Suppressor macrophage treated with lipopolysaccharide for 4 hours (primary cell): ENCODE measurements at places on chromosomes 12 and 14.

GRCh38 chr14:57277062-57277461 is 8.3 kb downstream of the AP5M1 start:
- DNase-seq = no peak

DNA sequence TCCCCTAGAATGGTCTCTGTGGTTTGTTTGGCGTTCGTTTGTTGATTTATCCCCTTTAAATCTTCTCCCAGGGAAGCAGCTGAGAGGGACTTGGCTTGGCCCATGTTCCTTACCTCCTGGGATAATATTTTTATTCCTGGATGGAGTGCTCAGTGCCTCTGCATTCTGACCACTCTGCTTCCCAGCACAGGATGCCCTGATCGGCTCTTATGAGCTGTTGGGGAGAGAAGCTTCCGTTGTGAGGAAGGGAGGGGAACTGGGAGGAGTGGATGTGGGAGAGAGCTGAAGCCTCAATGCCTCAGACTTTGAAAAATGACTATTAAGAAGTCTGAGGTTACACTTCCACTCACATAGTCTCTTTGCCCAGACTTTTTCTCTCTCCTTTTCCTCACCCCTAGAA is 114.8 kb downstream of the SMOC1 start:
- no peak for DNase-seq

GRCh38 chr14:58060077-58060476 is 91.9 kb downstream of the ARMH4 start:
- DNase-seq = no peak

DNA sequence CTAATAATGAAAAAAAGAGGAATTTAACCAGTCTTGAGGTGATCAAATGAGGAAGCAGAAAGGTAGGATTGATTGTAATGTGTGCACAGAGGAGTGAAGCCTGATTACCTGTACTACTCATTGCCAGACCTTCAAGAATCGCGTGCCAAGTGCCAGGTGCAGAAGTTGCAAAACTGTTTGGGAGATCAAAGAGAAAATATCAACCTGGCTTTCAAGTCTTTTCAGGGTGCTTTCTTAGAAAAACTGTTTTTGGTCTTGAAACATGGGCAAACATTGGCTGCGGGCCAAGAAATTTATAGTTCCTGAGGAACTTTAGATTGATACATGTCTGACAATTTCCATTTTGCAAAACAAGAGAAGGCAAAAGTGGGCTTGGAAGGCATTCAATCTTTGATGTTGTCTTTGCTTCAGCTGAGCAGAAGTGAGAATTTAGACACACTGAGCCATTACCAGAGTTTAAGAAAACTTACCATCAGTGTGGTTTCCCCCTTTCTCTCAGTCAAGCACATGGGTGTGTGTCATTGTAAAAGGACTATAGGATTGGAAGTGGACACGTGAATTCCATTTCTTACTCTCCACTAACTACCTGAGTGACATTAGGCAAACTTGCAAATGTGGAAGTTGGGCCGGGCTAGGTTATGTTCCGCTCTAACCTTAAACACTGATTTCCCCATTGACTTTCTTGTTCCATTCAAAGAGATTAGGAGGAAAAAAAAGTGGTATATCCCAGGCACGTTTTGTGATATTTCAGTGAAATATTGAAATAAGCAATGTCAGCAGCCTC is 486.2 kb downstream of the DIO2 start:
- DNase-seq = no peak

DNA sequence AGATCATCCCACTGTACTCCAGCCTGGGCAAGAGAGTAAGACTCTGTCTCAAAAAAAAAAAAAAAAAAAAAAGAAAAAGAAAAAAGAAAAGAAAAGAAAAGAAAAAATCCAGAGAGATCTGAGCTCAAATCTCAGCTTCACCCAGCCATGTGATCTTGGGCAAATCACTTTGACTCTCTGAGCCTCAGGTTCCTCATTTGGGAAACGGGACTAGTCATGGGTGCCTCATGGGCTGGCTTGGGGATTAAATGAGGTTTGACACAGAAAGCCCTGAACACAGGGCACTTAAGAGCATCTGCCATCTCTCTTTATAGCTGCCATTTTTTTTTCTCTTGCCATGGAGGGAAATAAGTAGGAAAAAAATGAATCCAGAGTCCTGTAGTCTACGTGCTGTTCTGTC is 86.2 kb upstream of the MYL2 start:
- DNase-seq = peak; percentile 65

- no peak for DNase-seq
Measured at GRCh38 chr12:23862701-23863100, 86.8 kb downstream of the SOX5 start.

DNA sequence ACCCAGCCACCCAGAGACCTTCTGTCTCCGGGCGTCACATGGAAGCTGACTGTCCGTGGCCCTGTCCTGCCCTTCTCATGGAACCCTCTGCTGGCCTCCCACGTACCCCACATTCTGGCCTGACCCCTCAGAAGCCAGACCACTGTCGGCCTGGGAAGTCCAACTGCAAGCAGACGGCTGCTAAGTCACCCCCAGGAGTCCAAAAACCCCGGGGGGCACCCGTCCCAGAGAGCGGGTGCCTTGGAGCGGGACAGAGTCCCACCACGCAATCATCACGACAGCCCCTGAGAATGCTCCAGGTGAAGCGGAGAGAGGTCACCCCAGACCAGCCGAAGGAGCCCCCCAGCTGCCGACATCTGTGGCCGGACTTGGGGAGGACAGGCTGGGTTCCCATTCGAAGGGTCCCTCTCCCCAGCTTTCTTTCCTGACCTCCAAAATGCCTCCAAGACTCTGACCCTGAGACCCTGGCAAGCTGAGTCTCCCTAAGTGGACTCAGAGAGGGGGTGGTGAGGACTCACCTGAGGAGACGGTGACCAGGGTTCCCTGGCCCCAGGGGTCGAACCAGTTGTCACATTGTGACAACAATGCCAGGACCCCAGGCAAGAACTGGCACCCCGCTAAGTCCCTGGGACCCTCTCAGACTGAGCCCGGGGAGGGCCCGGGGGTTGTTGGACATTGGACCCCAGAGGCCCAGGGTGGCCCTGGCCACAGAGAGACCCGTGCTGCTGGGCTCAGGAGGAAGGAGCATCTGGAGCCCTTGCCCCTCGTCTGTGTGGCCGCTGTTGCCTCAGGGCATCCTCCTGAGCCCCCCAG is 337.1 kb downstream of the TMEM121 start:
- DNase-seq = no peak

DNA sequence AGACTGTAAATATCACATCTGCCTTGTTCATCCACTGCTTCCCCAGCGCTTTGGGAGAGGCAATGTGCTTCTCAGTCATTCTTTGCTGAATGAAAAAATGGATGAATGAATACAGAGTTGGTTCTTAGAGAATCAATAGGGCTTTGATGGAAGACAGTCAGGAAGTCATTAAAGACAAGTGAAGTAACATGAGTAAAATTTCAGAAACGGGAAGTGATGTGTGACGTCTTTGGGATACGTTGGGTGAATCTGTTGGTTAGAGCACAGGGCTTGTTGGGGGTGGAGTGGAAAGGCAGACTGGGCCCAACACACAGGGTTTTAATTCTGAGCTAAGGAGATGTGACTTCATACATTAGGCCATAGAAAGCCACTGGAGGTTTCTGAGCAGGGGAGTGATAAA is 39.0 kb upstream of the NRXN3 start:
- peak; percentile 5 for DNase-seq

- DNase-seq = no peak
Measured at GRCh38 chr14:99726538-99727095, 42.5 kb downstream of the CYP46A1 start.

GRCh38 chr12:109264095-109264942 is 44.8 kb downstream of the FOXN4 start:
- DNase-seq = peak; percentile 59

GRCh38 chr12:15979096-15980092 is 68.3 kb downstream of the DERA start:
- peak; percentile 3 for DNase-seq

GRCh38 chr14:93956514-93957332 is 19.6 kb downstream of the ASB2 start:
- DNase-seq = no peak

- DNase-seq = no peak
Measured at GRCh38 chr12:42857106-42857505, 267.6 kb upstream of the PRICKLE1 start.

DNA sequence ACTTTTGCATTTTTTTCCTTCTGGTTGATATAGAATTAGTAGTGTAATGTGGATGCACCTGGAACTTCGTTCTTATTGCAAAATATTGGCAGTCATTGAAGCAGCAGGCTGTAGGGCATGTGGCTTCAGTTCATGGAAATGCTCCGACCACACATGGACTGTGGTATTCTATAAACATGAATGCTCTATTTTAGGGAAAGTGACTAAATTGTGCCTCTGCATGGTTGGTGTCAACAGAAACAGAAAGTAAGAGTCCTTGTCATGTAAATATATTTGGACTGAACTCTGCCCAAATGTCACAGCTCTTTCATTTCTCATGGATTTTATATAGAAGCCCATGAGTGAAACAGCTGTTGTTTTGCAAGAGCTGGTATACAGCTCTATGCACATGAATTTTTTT is 917.0 kb downstream of the LRFN5 start:
- DNase-seq = peak; percentile 70

DNA sequence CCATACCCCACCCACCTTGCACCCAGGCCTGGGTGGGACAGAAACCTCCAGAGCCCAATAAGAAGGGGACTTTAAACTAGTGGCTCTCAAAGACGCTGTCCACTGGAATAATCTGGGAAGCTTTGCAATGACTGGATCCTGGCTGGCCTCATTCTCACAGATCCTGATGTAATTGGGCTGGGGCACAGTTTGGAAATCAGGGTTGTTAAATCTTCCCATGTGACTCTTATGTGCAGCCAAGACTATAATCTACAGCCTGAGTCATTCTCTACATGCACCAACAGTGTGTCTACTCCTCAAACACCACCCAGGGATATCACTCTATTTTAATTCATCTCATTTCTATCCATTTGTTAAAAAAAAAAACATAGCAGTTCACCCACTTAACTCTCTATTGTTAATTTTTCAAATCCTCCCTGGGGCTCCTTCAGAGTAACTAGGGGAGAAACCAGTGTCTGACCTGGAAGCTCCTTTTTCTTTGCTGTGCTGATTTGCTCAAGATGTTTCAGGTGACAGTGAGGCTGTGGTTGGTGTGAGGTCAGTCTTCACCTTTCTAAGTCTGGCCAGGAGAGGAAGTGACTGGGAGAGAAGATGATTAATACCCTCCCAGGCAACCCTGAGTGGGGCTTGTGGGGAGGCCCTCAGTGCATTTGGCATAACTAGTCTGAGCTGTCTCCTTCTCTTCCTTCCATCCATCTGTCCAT is 211.6 kb upstream of the SFSWAP start:
- DNase-seq = peak; percentile 24

GRCh38 chr12:71270057-71270456 is 112.3 kb upstream of the TSPAN8 start:
- no peak for DNase-seq

DNA sequence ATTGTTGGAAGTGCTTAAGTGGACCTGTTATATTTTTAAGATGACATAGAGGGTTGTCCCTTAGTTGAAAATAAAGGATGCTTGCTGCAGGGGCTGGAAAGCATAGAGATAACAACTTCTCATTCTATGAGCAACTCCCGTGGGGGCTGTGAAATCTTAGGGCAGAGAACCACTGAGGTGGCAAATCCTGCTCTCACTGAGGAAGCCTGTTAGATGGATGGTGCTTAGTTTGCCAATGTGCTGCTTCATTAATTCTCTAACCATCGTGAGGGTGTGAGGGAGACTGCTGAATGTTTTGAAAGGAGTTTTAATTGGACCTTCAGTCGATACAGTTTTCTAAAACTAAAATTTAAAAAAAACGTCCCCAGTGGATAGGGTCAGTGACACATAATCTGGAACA is 46.5 kb downstream of the PTPRO start:
- no peak for DNase-seq

GRCh38 chr12:22283508-22283907 is 51.0 kb downstream of the ST8SIA1 start:
- DNase-seq = no peak

DNA sequence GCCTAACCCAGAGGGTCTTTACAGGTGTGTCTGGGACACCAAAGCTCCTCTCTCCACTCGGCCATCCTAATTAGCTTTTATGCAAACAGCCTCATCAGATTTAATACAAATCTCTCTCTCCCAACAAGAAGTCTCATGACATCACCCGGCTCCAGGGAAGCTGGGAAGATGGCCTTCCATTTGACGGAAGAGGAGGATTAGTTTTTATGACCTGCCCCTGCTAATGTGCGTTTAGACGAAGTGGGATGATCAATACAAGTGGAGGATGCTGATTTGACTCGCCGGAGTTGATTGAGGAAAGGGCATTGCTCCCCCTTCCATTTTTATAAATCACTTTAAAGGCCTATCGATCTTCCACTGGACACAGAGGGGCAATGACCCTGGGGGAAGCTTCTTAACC is 239.2 kb downstream of the BCL11B start:
- DNase-seq = no peak

GRCh38 chr12:117189725-117190209 is 503 bp downstream of the FBXO21 start:
- peak; percentile 18 for DNase-seq

GRCh38 chr12:122243965-122244364 is 18.1 kb upstream of the DIABLO start:
- DNase-seq = no peak

- DNase-seq = no peak
Measured at GRCh38 chr12:3365463-3366411, 125.3 kb upstream of the PRMT8 start.

- DNase-seq = no peak
Measured at GRCh38 chr12:121468499-121468801, 68.5 kb downstream of the RNF34 start.

GRCh38 chr12:121812320-121812871 is 8.6 kb downstream of the SETD1B start:
- peak; percentile 65 for DNase-seq

DNA sequence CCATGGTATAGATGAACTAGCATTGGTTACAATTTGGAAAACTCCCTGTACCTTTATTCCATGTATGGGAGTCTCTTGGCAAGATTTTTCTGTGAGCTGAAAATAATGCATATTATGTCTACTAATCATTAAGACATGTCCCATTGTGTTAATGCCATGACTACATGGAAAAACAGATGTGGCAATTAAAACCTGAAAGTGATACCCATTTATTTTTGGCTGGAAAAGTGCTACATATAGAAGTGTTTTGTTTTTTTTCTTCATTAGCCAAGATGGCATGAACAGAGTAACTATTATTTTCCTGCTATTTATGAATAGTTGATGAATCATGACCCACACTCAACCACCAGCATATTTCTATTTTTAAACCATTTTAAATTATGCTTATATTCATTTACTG is 58.2 kb downstream of the ALG10B start:
- no peak for DNase-seq
